ENCODE measurements at places on chromosomes 3 and 15.

DNA sequence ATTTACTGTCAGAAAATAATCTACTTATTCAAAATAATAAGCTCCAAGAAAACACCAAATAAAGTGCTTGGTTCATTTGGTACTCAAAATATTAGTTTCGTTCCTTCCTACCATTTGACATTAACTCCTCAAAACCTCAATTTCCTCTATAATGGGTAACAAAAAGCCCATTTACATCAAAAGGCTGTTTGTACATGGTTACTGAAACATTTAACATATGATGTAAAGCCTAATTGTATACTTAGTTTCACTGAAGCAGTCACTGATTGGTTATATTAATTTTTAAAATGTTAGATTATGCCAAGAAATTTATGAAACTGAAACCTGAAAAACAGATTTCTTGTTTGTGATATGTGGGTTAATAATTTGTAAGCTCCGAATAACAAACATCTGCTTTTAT is 14.7 kb downstream of the XRN1 start:
- DNase-seq, result no peak

GRCh38 chr15:45009046-45009445 is 13.9 kb upstream of the SORD start:
- DNase-seq, result no peak

GRCh38 chr15:73647259-73648013 is 14.2 kb upstream of the NPTN start:
- no peak for DNase-seq

DNA sequence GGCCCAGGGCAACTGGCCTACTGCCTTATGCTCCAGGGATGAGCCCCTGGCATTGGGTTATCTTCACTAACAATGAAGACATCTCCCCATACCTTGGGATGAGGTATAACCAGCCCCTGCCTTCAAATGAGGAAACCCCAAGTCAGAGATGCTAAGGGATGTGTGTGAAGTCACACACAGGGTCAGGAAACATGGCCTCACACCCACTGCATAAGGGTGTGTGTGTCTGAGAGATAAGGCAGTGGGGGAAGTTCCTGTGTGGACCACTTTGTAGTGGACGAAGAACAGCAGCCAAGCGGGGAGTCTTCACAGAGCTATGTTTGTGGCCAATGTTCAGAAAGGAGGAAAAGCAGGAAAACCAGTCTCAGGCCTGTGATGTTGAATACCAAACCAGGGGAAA is 10.5 kb downstream of the ELP6 start:
- no peak for DNase-seq

DNA sequence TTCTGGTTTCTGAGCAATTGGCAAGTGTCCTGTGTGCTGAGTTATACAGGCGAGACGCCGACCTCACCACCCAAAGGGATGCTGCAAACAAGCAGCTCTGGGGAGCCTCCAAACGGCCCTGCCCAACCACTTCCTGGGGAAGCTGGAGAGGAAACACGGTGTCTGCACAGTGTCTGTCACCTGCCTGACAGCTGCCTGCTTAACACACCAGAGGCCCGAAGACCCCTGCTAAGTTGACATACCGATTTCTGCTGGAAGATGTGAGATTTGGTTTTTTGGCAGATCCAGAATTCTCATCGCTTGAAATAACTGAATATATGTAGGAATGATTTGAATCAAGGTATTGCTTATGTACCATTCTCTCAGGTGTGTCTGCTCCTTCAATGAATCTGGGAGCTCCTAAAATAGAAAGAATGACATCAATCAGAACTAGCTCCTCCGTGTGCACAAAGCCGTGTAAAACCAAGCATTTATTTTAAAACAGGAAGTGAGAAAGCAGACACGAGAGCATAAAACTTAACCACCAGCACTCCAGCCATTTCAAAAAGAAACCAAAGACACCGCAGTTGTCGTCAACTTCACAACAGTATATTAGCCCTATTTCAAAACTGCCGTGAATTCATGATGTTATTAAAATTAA is 27.2 kb downstream of the LRRC2 start:
- DNase-seq, result peak; percentile 75

- DNase-seq, result peak; percentile 49
These were observed 149.3 kb upstream of the MEF2A start for GRCh38 chr15:99416191-99417188.

- DNase-seq, result no peak
These were observed 380.0 kb upstream of the GOLIM4 start for GRCh38 chr3:168475704-168476103.

DNA sequence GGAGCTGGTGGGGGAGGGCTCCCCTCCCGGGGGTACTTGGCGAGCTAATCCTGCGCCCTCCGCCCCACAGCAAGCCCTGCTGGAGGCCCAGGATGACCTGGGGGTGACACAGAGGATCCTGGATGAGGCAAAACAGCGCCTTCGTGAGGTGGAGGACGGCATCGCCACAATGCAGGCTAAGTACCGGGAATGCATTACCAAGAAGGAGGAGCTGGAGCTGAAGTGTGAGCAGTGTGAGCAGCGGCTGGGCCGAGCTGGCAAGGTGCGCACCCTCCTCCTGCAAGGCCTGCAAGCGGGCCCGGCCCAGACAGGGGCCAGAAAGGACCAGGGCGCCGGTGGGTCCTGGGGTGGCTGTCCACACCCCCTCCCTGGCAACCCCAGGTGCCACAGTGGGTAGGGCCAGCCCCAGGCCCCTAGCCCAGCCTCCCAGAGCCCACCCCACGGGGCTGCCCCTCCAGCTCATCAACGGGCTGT is 56.5 kb downstream of the SEMA3G start:
- DNase-seq, result no peak

DNA sequence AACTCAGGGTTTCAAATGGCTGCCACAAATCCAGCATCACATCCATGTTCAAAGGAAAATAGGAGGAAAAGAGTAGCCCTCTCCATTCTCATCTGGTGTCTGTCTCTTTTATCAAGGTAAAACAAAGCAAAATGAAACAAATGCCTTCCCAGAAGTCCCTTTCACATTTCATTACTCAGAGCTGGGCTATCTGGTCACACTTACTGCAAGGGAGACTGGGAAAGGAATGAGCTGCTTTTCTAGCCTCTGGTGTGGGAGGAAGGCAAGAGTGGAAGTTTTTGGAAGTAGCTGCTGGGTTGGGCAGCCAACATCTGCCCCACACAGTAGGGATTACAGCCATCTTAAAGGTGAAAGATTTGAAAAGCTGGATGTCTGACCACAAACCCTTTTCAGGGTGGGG is 51.8 kb downstream of the KLF15 start:
- no peak for DNase-seq

- no peak for DNase-seq
These were observed 3.1 kb downstream of the MST1R start for GRCh38 chr3:49900491-49901153.

GRCh38 chr3:12308517-12308916 is 19.6 kb downstream of the PPARG start:
- DNase-seq, result peak; percentile 80

GRCh38 chr3:179266701-179267211 is 15.8 kb upstream of the KCNMB3 start:
- no peak for DNase-seq

DNA sequence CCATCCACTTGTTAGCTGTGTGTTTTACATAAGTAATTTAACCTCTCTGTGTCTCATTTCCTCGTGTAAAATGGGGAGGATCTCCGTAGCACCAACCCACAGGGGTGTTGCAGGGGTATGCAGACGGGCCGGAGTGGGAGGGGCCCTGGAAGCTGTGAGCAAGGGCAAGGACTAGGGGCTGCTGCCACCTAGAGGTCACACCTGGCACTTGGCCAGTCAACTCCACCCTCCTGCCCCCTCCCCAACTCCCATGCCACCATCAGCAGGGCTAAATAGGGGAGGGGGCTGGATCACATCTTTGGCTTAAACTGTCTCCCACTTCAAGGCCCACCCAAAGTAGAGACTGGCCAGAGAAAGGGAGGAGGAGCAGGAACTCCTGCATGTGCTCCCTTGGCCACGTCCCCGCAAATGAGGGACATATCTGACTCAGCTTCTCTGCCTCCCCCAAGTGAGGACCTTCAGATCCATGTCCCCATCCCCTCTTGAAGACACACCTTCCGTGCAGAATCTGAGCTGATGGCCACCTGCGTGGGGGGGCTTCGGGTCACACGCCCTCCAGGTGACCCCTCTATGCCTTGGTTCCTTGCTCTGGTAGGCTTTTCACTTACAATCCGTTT is 2.6 kb downstream of the CCDC9B start:
- peak; percentile 81 for DNase-seq

DNA sequence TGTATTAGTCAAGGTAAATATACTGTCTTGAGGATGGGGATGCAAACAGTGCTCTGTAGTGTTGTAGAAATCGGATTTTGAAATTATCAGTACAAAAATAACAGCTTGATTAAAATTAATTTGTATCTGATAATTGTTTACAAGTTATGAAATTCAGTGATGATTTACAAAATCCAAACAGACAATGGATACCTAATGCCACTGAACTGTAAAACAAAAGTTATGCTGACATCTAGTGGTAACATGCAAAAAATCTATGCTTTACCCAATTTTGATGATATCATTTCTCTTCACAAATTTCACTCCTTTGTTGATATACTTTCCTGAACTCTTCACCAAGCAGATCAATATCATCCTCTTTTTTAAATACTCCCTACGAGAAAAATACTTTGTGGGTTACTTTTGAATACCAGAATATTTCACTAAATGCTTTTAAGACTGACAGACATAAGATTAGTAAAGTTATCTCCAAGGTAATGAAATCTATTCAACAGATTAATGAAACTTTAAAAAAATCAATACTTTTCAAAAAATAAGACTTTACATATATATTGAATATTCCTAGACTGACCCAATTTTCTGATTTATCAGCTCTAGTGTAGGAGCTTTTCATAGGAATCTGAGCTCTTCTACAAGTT is 36.0 kb downstream of the MNS1 start:
- DNase-seq, result peak; percentile 1

GRCh38 chr15:84035399-84035766 is 200.2 kb upstream of the GOLGA6L4 start:
- peak; percentile 6 for DNase-seq

- no peak for DNase-seq
These were observed 5.1 kb upstream of the MUC13 start for GRCh38 chr3:124939661-124940060.

- DNase-seq, result no peak
These were observed 773 bp downstream of the LINGO1 start for GRCh38 chr15:77631745-77632533.

- no peak for DNase-seq
These were observed 340.9 kb upstream of the ICE2 start for GRCh38 chr15:60819860-60820259.

DNA sequence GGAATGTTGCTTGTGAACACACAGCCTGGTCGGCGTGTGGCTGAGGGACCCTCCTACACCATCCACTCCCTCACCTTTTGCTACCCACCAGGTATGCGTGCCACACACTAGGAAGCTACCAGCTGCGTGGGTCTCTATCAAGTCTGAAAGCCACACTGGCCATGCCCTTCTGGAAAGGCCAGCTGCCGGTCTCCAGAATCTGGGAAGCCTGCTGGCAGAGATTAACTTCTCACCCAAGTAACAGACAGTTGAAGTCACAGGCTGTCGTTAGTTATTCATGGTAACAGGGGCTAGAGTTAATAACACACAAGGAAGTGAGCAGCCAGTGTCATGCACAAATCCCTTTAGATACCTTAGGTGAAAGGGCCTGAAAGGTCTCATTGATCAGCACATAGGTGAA is 48.1 kb downstream of the SUSD5 start:
- DNase-seq, result no peak

- no peak for DNase-seq
These were observed 101.3 kb upstream of the EIF1B start for GRCh38 chr3:40208251-40208650.

GRCh38 chr15:85760049-85760448 is 34.7 kb downstream of the KLHL25 start:
- DNase-seq, result no peak

DNA sequence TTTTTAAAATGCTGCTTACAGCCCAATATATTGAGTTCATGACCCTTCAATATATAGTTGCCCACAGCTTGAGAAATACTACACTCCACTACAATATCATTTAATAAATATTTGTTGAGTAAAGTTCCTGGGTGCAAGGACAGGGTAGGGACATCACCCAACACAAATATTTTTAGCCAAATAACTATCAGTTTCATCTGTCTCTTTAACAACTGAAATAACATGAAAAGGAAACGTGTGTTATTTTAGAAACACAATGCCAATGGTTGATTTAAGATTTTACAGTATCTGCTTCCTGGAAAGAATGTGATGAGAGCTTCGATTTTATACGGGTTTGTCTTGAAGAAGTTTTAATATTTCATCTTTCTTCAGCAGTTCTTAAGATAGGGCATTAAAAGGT is 67.7 kb upstream of the CDV3 start:
- no peak for DNase-seq

DNA sequence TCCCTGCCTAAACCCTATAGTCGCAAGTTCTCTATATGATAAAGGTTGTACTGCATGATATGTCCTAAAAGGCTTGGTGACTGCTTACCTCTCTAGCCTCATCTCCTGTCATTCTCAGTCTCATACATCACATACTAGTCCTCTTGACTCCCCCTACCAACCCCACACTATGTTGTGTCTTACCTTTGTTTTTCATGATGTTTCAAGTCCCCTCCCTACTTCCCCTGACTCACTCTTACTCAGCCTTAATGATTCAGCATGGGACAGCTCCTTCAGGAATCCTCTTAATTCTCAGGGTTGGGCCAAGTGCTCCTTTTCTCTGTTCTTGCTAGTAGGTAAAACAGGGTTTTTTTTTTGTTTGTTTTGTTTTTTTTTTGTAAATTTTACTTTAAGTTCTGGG is 49.6 kb downstream of the SLMAP start:
- no peak for DNase-seq

- no peak for DNase-seq
These were observed 149.8 kb downstream of the ROBO2 start for GRCh38 chr3:77189684-77190083.

GRCh38 chr3:128556907-128557306 is 63.9 kb upstream of the GATA2 start:
- DNase-seq, result no peak

GRCh38 chr3:11238880-11239279 is 33.3 kb upstream of the ATG7 start:
- no peak for DNase-seq

GRCh38 chr3:84547207-84547606 is 411.6 kb upstream of the CADM2 start:
- no peak for DNase-seq

GRCh38 chr3:97765336-97765735 is 778 bp downstream of the ARL6 start:
- DNase-seq, result no peak

- DNase-seq, result no peak
These were observed 119.2 kb upstream of the THBS1 start for GRCh38 chr15:39461536-39462130.

DNA sequence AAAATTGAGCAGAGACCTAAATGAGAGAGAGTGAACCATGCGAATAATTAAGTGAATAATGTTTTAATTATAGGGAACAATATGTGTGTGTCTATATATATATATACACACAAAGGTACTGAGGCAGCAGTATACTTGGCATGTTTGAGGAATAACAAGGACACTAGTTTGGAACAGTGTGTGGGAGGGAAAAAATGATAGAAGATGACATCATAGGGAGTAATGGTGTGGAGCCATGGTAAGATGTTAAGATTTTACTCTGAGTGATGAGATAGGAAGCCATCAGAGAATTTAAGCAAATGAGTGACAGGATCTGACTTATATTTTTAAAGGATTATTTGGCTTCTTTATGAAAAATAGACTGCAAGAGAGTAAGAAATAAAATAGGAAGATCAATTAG is 29.1 kb downstream of the DTWD1 start:
- DNase-seq, result no peak

GRCh38 chr3:146218880-146219866 is 31.7 kb downstream of the PLSCR4 start:
- peak; percentile 45 for DNase-seq
